H9 (cell line): ENCODE measurements at places on chromosomes 11 and 22. TPM values are rescaled to one million over a fixed set of nuclear protein-coding genes. Genes with fewer than 3 reads are reported as not detected.

The AQP11 gene
- total RNA-seq: 0.72 and 1.1 TPM in 2 replicates

The CASP5 gene
- total RNA-seq: not detected in 2 replicates

The CLTCL1 gene
- 11.1 and 11.7 TPM in 2 replicates for total RNA-seq

DNA sequence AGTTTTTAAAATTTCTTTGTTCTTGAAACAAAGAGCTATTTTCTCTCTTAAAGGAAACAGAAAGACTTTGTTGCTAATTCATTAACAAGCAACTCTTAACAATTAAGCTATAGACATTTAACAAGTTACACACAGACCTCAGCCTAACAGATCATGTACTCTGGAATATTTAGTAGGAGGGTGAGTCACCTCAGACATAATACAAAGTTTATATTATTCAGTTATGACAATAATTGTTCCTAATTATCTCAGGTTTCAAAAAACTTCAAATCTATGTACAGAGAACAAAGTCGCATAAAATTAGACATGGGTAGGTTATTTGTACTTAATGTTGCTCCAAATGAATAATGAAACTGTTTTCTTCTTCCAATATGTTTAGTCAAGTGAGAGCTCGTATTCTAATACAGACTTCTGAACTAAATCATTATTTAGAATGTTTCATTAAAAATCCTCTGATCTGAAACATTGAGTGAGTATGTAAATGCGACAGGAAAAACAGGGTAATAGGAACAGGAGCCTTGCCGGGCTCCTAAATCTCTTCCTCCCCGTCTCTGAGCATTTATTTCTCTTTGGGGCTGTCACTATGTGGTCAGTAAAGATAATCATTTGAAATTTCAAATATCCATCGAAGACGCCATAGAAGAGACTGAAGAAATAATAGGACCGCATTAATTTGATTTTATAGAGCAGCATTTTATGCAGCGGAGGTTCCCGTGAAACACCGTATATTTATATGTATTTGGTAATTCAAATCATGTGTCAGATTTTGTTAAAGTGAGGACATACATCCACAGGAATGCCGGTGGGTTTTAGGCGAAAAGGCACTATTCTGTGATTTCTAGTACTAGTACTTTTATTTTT lies 8.7 kb upstream of the BARX2 start:
- H3K27ac ChIP-seq: no peak overlapping the region
- H3K4me3 ChIP-seq: no peak overlapping the region
- no peak for DNase-seq
- peaks cover 28% of the 10 kb centered on the region for H3K27me3 ChIP-seq

GRCh38 chr11:94507485-94507884 lies 4.8 kb upstream of the C11orf97 start:
- no peak overlapping the region for H3K4me3 ChIP-seq
- no peaks in the 10 kb centered on the region; the same call in 1 of the 2 replicates for H3K27me3 ChIP-seq
- no peak for DNase-seq
- no peaks in the 10 kb centered on the region for H3K36me3 ChIP-seq
- H3K27ac ChIP-seq: no peak overlapping the region

DNA sequence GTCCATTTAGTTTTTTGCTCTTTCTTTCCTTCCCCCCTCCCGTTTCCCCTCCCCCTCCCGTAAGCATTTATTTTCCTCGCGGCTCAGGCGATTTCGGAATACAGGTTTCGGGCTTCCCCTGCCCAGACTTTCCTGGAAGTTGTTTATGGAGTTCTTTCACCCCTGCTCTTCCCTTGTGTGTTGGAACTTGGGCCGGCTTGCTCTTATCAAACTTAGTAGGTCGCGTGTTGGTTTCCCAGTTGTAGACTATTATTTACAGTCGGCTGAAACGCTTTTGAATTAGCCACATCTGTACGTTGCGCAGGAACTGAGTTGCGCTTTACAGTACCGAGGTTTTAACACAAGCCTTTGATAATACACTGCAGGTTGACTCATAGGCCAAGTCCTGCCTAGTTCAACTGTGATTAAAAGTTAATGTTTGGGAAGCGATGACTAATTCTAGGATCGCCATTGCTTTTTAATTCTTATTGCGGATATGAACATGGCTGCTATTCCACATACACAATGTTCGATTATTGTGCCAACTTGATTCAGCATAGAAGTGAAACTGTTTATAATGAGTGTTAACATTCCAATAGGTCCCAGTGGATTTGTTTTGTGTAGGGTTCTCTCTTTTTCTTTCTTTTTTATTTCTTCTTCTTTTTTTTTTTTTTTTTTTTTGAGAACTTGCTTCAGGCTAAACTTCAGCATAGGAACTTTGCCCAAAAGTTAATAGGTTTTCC lies 1.7 kb downstream of the YAP1 start:
- H3K4me3 ChIP-seq: peak overlapping the region; percentile 95
- peaks cover 4% of the 10 kb centered on the region; the same call in 1 of the 2 replicates for H3K4me1 ChIP-seq
- DNase-seq: no peak
- H3K27me3 ChIP-seq: no peaks in the 10 kb centered on the region
- peaks cover 12% of the 10 kb centered on the region for H3K36me3 ChIP-seq
- H3K27ac ChIP-seq: peak overlapping the region; percentile 91

DNA sequence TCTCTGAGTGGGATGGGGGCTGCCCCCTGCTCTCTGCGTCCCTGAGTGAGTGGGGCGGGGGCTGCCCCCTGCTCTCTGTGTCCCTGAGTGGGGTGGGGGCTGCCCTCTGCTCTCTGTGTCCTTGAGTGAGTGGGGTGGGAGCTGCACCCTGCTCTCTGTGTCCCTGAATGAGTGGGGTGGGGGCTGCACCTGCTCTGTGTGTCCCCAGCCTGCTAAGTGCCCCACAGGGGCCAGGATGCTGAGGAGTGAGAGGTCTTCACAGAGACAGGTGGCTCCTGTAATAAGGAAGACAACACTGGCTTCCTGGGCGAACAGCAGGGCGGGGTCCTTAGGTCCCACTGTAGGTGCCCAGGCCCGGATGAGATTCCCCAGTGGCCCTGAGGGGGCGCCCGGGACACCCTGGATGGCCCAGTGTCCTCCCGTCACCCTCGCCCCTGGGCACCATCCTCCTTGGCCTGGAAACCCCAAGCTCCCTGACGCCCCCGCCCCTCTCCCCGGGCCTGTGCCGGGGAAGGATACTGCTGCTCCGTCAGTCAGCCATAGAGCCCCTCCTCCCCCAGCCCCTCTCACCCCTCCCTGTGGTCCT lies 3.8 kb upstream of the CCDC188 start:
- H3K27ac ChIP-seq: no peak overlapping the region
- no peaks in the 10 kb centered on the region for H3K4me1 ChIP-seq
- DNase-seq: no peak
- no peak overlapping the region for H3K4me3 ChIP-seq
